ENCODE measurements at places on chromosomes 2 and 18. TPM values are rescaled to one million over a fixed set of nuclear protein-coding genes. Genes with fewer than 3 reads are reported as not detected.

Gene EMILIN2
- 6.5 TPM for polyA plus RNA-seq

Gene ABCB11
- polyA plus RNA-seq, result not detected

DNA sequence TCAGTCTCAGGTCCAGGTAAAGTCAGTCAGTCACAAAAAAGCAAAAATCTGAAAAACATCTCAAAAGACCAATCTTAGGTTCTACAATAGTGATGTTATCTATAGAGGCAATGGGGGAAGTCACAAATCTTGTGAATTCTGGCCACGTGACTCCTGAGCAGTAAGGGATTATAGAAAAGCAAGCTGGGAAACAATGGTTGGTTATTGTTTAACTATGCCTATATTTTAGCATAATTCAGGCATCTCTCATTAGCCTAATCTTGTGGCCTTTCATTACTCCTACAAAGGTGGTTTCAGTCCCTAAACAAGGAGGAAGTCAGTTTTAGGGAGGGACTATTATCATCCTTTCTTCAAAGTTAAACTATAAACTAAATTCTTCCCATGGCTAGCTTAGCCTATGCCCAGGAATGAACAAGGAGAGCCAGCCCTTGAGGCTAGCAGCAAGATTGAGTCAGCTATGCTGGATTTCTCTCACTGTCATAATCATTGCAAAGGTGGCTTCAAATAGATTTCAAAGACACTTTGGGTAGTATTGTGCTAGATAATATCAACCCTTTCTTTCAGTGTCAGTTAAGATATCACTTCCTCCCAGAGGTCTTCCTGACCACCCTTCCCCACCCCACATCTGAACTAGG, 56.4 kb upstream of the ITGA6 start:
- peak; percentile 14 for DNase-seq

DNA sequence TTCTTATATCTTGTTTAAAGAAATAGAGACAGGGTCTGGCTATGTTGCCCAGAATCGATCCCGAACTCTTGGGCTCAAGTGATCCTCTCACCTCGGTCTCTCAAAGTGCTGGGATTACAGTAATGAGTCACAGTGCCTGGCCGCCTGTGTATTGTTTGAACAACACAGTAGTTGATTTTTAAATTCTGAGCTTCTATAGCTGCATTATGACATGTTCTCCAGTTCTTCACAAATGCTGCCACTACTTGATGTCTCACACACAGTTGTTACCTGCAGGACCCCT, 7.7 kb upstream of the RHOB start:
- DNase-seq, result peak; percentile 34

DNA sequence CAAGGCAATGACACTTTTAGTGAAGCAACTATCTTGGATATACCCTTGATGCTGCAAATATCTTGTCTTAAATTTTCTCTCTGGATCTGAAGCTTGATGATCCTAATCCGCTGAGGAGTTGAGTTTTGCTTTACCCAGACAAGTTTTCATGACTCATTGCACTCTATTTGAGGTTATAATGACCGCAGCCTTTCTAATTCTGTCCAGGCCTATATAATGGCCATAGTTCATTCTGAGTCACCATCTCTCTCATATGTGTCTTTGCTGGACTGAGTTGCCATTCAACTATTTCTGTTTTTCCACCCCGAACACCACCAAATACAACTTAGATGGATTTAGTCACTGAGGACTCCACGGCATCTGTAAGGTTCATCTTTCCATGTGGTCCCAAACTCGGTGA, 802.1 kb upstream of the FAM98A start:
- DNase-seq, result peak; percentile 7

DNA sequence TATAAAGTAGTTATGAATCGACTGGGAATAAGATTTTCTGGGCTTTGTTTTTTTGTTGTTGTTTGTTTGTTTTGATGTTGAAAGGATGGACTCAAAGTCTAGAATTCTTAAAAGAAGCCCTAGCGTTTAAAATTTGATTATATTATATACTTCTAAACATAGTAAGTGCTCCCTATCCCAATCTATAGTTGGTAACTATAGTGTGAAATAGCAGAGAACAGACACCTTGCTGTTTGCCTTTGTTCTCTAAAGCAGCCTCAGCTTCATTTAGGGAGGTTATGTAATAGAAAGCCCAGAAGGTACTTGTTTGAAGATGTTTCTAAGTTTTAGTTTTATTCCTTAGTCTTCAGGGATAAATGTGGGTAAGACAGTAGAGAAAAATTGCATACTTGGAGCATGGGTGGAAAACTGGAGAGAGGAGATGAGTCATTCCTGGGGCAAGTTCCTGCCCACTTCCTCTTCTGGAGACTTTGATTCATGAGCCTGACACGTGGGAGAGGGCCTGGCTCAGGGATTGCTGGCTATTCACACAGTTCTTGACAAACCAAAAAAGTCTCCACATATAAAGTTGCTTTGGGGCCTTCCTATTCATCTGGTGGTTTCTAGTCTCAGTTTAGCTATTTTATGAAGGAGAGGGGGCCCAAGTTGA, 131.9 kb downstream of the MYO1B start:
- DNase-seq, result peak; percentile 96

GRCh38 chr2:191245869-191246531, 796 bp downstream of the MYO1B start:
- peak; percentile 72 for DNase-seq
